ENCODE measurements at places on chromosomes 13 and 19.

- no peak for DNase-seq
Observed at GRCh38 chr13:33003458-33004019, 12.7 kb upstream of the KL start.

DNA sequence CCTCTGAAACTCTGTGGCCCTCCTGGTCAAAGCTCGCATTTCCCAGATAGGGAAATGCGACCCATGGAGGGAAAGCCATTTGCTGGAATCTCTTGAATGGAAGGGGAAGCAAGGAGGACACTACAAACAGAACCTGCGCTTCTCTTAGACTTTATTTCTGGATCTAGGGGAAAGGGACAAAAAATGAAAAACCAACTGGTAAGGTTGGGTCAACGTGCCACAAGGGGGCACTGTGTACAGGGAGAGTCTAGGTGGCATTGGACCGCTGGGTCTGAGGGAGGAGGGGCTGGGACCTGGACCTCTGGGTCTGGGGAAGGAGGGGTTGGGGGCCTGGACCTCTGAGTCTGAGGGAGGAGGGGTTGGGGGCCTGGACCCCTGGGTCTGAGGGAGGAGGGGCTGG, 5.0 kb downstream of the KLK4 start:
- DNase-seq, result no peak

- no peak for DNase-seq
Observed at GRCh38 chr13:55038230-55038629, 2009.6 kb downstream of the OLFM4 start.

DNA sequence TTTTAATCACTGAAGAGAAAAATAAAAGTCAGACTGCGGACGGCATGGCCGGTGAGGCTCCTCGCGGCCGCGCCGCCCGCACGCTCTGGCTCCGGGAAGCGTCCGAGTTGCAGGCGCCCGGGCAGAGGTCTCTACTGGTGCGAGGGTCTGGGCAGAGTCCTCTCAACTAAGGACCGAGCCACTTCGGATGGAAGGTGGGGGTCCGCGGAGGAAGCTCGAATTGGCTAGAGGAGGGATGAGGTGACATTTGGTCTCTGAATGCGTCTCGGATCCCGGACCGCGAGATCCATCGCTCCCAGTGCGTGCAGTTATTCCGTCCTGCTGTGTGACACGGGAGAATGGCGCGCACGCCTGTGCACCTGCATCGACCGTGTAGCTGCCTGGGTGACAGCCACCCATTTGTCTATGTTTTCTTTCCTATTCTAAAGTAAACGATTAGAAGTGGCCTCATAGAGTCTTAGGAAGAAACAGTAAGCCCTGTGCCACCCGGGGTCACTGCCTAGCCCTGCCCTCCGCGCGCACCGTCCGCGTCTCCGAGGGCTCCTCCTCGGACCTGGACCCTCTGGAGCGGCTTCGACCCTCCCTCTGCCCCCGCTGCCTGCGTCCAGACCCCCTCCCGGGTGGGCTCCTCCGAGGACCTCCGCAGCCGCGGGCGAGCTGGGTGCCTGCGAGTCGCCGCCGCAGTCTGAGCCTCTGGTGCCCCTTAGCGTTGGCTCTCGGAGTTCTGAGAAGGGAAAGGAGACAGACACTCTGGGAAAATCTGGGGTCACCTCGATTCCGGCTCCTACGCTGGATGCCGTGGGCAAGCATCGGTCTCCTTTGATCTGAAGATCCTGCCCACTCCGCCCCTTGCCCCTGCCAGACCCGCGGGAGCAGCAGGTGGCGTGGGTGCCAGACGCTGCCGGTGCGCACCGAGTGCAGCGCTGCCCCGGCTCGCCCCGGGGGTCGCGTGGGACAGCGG, 347.4 kb downstream of the LIG4 start:
- peak; percentile 92 for DNase-seq

DNA sequence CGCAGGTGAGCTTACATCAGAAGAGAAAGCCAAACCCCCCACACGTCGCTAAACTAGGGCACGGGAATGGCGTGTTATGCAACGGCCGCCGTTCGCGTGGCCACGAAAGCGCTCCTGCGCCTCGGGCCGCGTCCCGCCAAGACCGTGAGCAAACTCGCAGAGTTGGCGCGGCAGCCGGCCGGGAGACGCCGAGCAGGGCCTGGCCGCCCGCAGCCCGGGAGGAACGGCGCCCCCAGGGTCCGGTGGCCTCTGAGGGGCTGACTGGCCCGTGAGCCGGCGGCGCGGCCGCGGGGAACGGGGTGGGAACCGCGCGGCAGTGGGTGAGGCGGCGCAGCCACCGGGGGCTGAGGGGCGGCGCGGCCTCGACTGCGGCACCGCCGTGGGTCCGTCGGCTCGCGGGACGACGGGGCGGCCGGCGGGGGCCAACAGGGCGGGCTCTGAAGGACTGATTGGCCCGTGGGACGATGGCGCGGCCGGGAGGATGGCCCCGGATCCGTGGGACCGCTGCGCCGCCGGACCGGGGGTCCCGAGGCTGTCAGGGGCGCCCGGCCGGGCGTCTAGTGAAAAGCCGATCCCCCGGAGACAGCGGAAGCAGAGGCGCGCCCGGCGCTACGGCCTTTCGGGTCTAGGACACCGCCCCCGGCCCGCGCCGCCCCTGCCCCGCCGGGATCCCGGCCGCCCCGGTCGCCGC, 903 bp downstream of the LATS2 start:
- DNase-seq, result peak; percentile 68

GRCh38 chr19:42028304-42029216, 34.5 kb upstream of the ATP1A3 start:
- peak; percentile 30 for DNase-seq

DNA sequence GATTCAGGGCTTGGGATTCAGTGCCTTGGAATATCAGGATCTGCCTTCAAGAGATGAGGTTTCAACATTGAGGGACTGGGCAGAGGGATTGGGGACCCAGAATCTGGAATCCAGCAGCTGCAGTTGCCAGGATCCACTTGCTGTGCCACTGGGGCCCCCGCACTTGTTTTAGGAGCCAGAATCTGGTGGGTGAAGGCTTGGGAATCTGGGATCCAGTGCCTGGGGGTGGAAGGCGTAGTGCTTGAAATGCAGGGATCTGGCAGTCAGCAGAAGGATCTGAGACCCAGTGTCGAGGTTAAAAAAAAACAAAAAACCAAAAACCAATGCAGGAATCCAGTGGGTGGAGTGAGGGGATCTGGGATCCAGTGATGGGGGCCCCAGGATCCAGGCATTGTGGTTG, 7.3 kb upstream of the SLC25A41 start:
- no peak for DNase-seq

- DNase-seq, result no peak
Observed at GRCh38 chr13:44452418-44452817, 78.8 kb downstream of the SERP2 start.

- DNase-seq, result no peak
Observed at GRCh38 chr19:46019270-46019669, 3.6 kb downstream of the PGLYRP1 start.

DNA sequence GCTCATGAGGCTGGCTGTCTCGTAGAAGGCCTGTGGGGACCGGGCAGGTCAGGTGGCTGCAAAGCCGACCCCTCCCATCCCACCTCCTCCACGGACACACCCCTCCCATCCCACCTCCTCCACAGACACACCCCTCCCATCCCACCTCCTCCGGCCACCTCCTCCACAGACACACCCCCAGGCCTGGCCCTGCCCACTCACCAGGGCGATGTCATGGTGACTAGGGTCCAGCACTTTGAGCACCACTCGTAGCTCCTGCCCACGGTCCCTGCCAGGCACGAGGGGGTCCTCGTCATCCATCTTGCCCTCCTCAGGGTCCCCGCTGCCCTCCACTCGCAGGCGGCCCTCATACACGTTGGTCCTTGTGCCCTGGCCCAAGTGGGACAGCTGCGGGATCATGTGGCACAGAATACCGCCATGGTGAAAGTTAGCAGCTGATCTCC, 18.8 kb downstream of the TYK2 start:
- DNase-seq, result no peak

DNA sequence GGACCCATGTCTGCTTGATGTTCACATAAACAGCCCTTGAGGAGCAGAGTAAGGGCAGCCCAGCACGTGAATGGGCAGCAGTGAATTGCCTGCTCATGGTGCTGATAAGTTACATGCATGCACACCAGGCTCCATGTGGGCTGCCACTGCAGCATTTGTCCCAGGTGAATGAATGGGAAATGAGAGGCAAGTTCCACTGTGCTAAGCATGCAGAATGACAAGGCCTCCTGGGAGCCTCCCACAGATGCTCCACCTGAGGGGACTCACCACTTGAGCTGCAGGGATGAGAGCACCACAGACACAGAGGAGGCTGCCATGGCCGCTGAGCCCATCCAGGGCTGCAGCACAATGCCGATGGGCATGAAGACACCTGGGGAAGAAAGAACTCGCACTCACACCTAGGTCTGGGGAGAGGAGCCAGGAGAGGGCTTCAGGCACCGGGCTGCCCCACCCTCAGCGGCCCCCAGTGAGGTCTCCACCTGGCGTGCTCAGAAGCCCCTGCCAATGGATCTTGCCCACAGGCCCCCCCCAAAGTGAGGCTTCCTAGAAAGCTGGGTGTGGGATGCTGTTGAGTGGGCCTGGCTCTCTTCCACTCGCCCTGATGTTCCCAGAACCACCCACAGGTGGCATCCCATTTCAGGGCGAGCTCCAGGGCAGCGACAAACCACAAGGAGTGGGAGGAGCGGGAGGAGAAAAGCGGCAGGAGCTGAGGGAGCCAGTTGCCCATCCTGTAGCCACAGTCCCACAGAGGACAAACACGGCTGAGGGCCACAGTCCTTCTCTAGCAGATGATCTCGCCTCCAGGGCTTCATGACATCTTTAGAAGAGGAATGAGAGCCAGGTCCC, 73.8 kb downstream of the CCDC70 start:
- DNase-seq, result no peak

- DNase-seq, result no peak
Observed at GRCh38 chr13:90623318-90624011, 724.0 kb upstream of the MIR17HG start.

GRCh38 chr13:108816375-108816774, 187.0 kb downstream of the MYO16 start:
- DNase-seq, result no peak

- no peak for DNase-seq
Observed at GRCh38 chr13:20064128-20064527, 96.7 kb downstream of the GJA3 start.

- DNase-seq, result no peak
Observed at GRCh38 chr13:30739761-30740642, 4.7 kb downstream of the ALOX5AP start.

GRCh38 chr13:103033999-103034398, 32.2 kb downstream of the SLC10A2 start:
- DNase-seq, result no peak

DNA sequence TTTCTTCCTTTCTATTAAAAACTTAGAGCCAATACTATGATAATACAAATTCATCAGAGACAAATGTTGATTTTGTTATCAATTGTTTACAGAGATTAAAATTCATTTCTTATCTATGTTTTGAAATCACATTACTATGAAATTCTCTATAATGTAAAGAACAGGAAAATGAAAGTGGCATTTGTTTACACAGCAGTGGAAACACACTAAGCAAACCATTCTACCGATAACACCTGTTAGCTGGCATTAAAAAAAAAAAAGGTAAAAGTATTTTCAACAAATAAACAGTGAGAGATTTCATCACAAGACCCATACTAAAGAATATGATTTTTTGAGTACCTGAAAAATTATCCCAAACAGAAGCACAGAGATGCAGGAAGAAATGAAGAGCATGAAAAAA, 4.8 kb upstream of the CCDC70 start:
- DNase-seq, result no peak

- DNase-seq, result no peak
Observed at GRCh38 chr13:27088619-27089018, 83.0 kb downstream of the USP12 start.

DNA sequence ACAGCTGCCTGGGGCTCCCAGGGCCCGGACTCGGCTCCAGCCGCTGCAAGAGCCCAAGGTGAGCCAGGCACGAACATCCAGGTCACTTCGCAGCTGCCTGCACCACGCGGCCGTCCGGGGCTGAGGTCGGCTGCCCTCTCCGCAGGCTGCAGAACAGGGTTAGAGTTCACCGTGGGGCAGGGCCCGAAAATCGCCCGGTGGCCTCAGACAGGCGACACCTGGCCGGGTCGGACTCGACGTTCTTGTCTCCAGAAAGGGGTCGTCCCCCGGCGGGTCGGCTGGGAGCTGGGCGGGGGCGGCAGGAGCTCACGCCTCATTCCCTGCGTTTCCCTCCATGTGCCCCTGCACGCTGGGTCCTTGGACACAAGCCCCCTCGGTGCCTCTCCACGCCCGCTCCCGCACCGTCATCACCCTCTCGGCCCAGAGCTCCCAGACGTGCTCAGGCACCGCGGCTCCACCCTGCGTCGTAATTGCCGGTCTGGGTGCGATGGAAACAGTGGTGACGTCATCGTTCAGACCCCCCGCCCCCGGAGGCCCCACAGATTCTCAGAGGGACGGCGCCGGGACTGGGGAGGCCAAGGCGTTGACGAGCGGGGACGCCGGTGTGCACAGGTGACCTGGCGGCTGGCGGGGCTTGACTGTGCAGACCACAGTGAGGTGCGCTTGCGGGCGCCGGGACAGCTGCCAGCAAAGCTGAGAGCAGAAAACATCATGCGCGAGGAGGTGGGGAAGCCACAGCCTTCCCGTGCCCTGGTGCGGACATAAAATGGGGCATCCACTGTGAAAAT, 4.0 kb upstream of the GRIN3B start:
- DNase-seq, result peak; percentile 62

DNA sequence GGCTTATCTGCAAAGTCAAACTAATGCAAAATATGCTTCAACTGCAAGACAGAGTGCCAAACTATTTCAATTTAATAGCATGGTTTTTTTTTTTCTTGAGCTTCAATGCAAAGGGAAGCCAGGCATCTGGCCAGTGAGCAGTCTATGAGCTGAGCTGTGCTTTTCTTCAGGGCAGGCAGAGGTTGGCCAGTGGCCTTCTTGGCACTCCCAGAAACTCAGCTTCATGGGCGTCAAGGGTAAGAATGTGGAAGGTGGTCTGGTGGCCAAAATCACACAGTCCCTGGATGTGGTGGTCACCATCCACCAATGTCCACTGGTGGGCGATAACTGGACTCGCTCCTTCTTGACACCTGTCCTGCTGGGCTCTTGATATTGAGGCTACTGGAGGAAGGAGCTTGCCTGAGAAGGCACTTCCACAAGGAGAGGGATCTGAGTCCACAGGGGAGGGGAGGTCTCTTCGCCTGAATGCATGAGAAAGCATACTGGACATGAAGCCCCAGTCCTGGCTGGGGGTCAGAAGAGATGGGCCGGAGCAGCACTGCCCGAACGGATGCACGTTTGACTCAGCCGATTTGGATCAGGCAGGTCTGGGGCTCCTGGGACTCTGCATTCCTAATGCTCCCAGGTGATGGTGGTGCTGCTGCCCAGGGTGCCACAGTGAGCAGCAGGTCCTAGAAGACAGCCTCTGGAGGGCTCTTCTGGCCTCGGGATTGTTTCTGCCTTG, 17.1 kb downstream of the COL4A2 start:
- no peak for DNase-seq

All from retina (tissue), 1 donor.